Activated CD4-positive, alpha-beta T cell treated with anti-CD3 and anti-CD28 coated beads for 24 hours (primary cell): ENCODE measurements at places on chromosomes 11 and 22.
A peak's percentile ranks its signal among the peaks of the same experiment; 100 is the strongest.

- DNase-seq = no peak
Observed at GRCh38 chr22:43392385-43392989, 19.3 kb upstream of the MPPED1 start.

DNA sequence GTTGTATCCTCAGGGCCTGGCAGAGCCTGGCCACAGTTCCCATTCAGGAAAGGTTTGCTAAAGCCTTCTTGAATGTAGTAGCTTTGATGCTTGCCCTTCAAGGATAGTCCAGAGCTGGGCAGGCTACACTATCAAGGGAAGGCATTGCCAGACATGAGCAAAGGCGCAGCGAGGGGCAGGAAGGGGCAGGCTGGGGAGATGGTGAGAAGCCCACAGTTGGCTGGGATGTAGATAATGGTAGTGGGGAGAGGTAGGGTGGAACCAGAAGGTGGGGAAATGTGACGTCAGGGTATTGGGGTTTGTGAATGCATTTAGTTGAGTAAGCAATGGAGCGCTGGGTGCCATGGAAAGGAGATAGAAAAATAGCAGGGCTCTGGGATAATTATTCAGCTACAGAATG is 28.6 kb downstream of the LRRC32 start:
- DNase-seq = no peak

GRCh38 chr11:103862802-103863174 is 173.7 kb upstream of the DDI1 start:
- no peak for DNase-seq

DNA sequence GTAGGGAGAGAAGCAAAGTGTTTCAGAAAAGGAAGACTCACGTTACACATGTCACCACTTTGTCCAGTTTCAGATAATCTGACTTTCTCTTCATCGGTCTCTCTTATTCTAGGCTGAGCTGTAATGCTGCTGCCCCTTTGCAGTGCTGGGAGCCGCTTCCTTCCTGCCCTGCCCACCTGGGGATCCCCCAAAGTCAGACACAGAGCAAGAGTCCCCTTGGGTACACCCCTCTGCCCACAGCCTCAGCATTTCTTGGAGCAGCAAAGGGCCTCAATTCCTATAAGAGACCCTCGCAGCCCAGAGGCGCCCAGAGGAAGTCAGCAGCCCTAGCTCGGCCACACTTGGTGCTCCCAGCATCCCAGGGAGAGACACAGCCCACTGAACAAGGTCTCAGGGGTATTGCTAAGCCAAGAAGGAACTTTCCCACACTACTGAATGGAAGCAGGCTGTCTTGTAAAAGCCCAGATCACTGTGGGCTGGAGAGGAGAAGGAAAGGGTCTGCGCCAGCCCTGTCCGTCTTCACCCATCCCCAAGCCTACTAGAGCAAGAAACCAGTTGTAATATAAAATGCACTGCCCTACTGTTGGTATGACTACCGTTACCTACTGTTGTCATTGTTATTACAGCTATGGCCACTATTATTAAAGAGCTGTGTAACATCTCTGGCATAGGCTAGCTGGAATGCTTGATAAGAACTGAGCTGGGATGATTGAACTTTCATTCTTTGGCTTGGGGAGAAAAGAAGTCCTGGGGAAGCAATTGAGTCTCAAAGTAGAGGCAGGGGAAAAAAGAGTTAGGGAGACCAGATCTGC is 31.2 kb upstream of the SMIM35 start:
- DNase-seq = no peak

GRCh38 chr22:30265823-30266444 is 717 bp downstream of the OSM start:
- DNase-seq = peak; percentile 80

DNA sequence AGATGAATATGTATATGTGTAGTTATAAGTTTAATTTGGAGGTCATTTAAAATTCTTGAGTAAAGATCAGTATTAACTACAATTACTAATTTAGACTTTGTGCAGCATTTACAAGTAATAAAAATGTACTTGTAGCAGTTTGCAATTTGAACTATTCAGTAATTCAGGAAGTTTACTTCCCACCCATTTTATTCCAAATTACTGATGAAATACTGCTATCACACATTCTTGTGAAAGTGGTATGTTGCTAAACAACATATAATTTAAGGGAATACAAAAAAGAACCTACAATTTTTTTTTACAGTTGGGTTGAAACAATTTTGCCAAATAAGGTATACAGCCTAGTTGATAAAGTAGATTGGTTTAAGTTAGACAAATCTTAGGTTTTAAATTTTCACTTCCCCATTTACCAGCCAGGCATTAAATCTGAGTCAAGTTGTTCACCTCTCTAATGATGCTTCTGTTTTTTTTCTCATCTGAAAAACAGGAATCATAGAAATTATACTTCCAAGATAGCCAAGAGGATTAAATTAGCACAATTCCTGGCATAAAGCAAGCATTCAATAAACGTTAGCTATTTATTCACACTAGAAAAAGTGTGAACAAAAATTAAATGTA is 45.3 kb downstream of the ZBTB44 start:
- DNase-seq = no peak

DNA sequence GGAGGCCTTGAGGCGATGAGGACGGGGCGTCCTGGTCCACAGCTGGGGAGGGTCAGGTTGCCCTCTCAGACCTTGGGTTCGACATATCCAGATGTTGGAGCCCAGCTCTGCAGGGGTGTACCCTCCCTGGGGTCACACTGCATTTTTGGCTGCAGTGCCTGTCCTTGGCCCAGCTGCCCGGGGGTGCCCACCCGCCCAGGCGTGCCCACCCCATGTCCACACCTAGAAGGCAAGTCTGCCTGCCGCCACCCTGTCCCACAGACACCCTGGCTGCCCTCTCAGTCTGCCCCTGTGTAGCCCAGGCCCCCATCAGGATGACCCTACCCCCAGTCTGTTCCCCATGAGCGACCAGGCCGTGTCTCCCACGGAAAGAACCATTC is 3.0 kb downstream of the LSP1 start:
- no peak for DNase-seq

GRCh38 chr22:17159504-17159951 is 451 bp upstream of the HDHD5 start:
- peak; percentile 67 for DNase-seq

DNA sequence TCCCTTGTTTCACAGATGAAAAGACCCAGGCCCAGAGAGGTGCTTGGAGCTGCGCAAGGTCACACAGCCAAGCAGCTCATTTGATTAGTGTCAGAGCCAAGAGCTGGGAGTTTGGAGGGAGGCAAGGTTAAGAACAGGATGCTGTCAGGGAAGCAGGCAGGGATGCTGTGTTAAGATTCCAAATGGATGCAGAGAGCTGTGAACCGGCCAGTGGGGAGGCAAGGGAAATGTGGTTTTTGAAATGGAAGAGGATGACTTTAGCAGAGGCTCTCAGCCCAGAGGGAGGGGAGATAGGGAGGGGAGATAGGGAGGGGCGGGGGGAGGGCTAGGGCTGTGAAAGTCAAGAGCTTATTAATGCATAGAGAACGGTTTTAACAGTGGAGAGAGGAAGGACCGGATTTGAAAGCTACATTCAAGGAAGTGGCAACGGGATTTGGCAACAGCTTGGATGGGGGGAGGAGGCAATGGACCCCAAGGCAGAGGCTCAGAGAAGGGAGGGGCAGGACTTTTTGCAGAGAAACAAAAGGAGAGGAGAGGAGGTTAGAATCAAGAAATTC is 13.0 kb downstream of the RTN4RL2 start:
- no peak for DNase-seq

DNA sequence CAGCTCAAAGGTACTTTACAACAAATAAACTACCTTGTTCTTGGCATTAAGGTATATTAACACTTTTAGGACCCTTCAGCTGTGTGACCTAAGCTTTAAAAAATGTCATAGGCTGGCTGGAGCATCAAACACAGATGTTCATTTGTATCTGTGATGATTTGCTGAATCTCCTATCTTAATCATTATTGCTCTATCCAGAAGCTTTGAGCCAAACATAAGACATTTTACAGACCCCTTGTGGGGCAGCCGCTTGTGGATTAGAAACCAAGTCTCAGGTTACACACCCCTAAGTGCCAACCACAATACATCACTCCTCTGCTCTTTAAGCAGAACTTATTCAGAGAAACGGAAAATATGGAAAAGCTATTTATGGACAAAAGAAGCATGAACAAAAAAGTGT is 394.2 kb upstream of the CCDC90B start:
- DNase-seq = no peak

DNA sequence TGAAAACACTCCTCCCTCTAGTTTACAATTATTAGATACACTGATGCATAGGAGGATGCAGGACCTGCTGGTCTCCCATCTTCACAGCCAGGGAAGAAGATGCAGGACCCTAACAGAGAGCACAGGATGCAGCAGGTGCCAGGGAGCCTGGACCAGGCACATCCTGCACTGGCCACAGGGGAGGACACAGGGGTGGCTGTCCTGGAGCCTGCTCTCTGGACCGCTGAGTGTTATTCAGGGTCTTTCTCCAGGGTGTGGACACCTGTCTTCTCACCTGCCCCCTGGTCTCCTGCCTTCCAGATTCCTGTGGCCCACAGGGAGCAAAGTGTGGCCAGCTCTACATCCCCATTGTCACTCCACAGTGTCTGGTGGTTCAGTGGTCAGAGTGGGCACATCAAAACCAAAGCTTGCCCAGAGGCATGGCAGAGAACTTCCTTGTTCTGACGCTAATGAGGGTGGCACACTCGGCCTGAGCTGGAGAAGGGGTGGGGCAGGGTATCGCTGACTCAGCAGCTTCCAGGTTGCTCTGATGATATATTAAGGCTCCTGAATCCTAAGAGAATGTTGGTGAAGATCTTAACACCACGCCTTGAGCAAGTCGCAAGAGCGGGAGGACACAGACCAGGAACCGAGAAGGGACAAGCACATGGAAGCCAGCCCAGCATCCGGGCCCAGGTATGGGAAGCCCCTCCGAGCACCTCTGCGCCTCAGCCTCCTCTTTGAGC is at the start of gene APOBEC3A:
Gene APOBEC3A, plus strand, starts transcription at position 564 of the 725 bp plus-strand sequence. Its CDS starts 83 bp downstream, at position 647.
- no peak for DNase-seq

DNA sequence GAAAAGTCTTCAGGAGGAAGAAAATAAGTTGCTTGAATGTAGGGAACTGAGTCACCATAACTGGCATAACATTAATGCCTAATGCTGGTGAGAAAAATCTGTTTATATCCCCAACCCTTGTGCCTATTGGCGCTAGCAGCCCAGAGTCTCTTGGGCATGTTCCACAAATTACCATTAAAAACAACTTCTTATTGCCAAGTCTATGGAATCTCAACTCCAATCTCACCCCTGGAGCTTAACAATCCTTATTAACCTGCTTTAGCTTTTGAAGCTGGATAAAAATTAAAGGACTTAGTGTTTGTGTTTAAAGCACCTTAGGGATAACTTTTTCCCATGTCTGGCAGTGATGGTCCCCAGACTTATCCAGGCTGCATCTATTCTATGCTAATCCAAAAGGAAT is 143.0 kb downstream of the APIP start:
- no peak for DNase-seq

GRCh38 chr11:326842-327580 is 6.4 kb upstream of the IFITM3 start:
- DNase-seq = no peak

DNA sequence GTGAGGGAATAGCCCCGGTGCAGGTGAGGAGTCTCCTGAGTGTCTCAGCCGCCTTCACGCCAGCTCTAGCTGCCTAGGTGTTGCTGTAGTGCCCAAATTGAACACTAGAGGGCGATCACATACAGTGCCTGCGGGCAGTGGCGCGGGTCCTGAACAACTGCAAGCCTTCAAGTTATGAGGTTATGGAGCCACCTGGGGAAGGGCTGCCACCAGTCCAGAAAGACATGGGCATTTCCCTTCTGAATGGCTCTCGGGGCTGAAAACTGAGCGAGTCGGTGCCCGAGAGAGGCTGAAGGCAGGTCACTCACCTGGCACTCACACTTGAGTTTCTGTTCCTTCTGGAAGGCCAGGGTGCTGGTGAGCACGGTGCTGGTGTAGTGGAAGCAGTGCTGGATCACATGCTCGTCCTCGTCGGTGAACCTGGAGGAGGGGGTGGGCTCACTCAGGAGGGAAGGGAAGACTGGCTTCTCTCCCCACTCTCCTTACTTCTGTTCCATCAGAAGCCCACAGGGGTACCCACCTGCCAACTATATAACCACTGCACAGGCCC is 88.4 kb downstream of the PDE2A start:
- peak; percentile 33 for DNase-seq

GRCh38 chr11:10397226-10397987 is 57.7 kb upstream of the AMPD3 start:
- DNase-seq = no peak

DNA sequence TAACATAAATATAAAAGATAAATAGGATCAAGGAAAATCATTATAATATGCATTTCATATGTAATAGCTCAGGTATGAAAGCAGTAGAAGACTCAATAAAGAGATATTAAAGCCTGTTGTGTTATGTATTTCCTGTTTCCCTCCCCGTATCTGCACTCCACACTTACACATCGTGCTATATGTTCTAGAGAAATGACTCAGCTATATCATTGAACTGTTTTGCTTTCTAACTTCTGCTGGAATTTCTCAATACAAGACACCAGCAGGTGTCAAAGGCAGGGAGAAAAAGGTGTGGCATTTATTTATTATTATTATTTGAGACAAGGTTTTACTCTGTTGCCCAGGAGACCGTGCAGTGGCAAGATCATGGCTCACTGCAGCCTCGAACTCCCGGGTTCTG is 842.8 kb upstream of the CNTN5 start:
- DNase-seq = no peak

DNA sequence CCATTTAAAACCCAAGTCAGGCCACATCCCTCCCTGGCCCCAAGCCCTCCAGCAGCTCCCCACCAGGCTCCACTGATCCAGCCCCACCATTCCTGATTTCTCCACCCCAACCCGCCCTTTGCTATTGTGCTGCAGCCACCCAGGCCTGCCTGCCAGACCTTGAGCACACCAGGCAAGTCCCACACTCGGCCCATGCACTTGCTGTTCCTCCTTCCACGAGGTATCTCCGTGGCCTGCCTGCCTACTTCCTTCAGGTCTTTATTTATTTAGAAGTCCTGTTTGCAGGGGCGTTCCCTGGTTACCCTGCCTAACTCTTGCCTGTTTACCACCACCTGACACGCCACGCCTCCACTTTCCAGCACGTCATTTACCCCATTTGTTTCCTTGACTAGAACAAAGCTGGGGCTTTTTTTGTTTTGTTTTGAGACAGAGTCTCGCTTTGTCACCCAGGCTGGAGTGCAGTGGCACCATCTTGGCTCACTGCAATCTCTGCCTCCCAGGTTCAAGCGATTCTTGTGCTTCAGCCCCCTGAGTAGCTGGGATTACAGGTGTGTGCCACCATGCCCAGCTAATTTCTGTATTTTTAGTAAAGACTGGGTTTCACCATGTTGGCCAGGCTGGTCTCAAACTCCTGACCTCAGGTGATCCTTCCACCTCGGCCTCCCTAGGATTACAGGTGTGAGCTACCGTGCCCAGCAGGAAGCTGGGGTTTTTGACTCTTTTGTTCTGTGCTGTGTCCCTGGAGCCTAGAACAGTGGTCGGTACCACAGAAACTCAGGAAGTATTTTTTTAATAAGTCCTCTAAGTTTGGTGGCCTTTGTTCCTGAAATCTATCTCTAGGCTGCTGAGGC is 6.7 kb downstream of the CENPM start:
- peak; percentile 84 for DNase-seq

- DNase-seq = no peak
Observed at GRCh38 chr11:95585069-95585751, 204.4 kb downstream of the FAM76B start.
